Left ventricle myocardium inferior (tissue), 1 donor: ENCODE measurements at places on chromosomes 7 and 10. TPM values are rescaled to one million over a fixed set of nuclear protein-coding genes. Genes with fewer than 3 reads are reported as not detected.

The COL26A1 gene
- not detected for total RNA-seq

The FOXI2 gene
- total RNA-seq, result 0.08 TPM

The NAMPT gene
- total RNA-seq, result 123 TPM

The EXOC4 gene
- total RNA-seq, result 33.8 TPM

The HKDC1 gene
- not detected for total RNA-seq

The GNGT1 gene
- not detected for total RNA-seq

The NPTX2 gene
- 2.3 TPM for total RNA-seq

DNA sequence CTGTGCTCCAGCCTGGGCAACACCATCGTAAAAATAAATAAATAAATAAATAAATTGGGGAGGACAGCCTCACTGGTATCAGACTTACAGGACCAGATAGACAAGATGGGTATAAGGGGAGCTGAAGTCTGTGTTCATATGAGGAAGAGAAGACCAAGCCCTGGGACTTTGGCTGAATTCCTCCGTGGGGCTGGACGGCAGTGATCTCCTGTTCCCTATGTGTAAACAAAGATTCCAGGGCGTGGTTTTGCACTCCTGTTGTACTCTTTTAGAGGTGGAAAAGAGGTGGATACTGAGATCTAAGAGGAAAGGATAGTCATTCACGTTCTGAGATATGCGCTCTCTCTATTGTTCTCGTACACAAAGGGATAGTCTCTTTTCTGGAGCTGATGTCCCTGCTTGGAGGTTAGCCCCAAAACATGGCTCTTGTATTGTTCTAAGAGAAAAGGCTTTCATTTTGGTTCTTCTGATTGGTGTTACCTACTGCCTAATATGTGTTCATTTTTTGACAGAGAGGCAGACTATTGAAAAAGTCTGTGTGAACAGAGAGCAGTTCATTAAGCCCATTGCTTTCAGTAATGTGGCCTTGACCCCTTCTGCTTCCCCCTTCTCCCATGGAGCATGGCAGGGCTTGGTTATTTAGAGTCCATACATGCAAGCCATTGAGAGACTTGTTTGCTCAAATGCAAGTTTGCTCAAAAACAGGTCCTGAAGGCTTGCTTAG lies 12.3 kb downstream of the KCTD7 start:
- peak overlapping the region; percentile 46 for H3K27ac ChIP-seq
- no peak for DNase-seq

DNA sequence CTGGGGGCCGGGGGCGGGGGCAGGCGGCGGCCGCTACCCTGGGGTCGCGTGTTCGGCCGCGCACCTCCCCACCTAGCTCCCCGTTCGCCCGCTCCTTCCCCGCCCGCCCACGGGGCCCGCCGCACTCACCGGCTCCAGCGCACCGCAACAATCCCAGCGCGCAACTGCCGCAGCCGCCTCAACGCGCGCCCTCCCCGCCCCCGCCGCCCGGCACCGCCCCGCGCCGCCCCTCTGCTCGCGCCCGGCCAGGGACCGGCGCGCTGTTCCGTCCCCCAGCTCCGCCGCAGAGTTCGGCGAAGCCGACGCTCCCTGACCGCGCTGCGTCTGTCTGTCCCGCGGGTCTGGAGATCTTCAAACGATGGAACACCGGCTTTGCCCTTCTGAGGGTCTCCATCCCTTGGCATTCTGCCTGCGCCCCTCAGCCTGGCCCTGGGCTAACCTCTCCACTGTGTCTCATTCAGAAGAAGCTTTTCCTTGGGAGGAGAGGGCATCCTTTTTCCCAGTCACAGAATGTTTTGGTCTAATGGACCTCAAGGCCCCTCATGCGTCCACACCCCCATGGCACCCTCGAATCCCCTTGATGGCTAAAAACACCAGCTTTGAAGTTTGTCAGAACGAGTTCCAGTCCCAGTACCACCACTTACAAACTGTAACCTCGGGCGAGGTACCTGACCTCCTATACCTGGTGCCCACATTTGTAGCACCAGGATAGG lies at the start of gene NT5C2:
Gene NT5C2 (minus strand): TSS at position 166 of the 713 bp plus-strand sequence. CDS start 18,314 bp downstream, outside the sequence.
- peak within 1 kb of the TSS; percentile 94 for H3K4me3 ChIP-seq
- DNase-seq, result peak; percentile 87
- peak within 1 kb of the TSS; percentile 99 for H3K27ac ChIP-seq
- no peaks in the 10 kb centered on the region for H3K27me3 ChIP-seq
- no peaks in the 10 kb centered on the region for H3K36me3 ChIP-seq
- H3K4me1 ChIP-seq, result peaks cover 85% of the 10 kb centered on the region

GRCh38 chr7:30379741-30380140 lies 95.3 kb downstream of the ZNRF2 start:
- no peak overlapping the region for H3K27ac ChIP-seq
- no peak for DNase-seq
- no peaks in the 10 kb centered on the region for H3K4me1 ChIP-seq

GRCh38 chr7:151802469-151802846 lies 74.5 kb downstream of the PRKAG2 start:
- H3K27ac ChIP-seq, result no peak overlapping the region
- H3K27me3 ChIP-seq, result no peaks in the 10 kb centered on the region
- no peaks in the 10 kb centered on the region for H3K36me3 ChIP-seq
- peaks cover 7% of the 10 kb centered on the region for H3K4me1 ChIP-seq
- H3K4me3 ChIP-seq, result no peak overlapping the region

DNA sequence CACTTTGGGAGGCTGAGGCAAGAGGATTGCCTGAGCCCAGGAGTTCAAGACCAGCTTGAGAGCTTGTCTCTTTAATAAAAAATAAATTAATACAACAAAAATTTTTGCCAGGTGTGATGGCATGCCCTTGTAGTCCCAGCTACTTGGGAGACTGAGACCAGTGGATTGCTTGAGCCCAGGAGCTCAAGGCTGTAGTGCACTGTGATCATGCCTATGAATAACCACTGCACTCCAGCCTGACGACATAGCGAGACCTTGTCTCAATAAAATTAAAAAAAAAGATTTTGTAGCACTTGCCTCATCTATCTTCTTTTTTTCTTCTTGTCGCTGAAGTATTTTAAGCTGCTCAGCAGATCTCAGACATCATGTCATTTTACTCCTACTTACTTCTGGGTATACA lies 26.3 kb downstream of the CREM start:
- no peak overlapping the region for H3K4me3 ChIP-seq
- H3K27ac ChIP-seq, result peak overlapping the region; percentile 80
- H3K4me1 ChIP-seq, result peaks cover 41% of the 10 kb centered on the region
- H3K27me3 ChIP-seq, result no peaks in the 10 kb centered on the region
- DNase-seq, result no peak

GRCh38 chr10:6926971-6927370 lies 346.9 kb upstream of the PRKCQ start:
- no peaks in the 10 kb centered on the region for H3K36me3 ChIP-seq
- no peak for DNase-seq
- no peak overlapping the region for H3K27ac ChIP-seq

GRCh38 chr7:25028370-25029021 lies 48.5 kb upstream of the OSBPL3 start:
- no peak for DNase-seq
- no peak overlapping the region for H3K4me3 ChIP-seq
- H3K36me3 ChIP-seq, result no peaks in the 10 kb centered on the region

GRCh38 chr10:104387130-104387888 lies 33.7 kb downstream of the CFAP58 start:
- no peaks in the 10 kb centered on the region for H3K36me3 ChIP-seq
- H3K4me3 ChIP-seq, result no peak overlapping the region
- no peak overlapping the region for H3K27ac ChIP-seq
- H3K27me3 ChIP-seq, result no peaks in the 10 kb centered on the region
- DNase-seq, result no peak
- H3K4me1 ChIP-seq, result peaks cover 8% of the 10 kb centered on the region

- no peaks in the 10 kb centered on the region for H3K36me3 ChIP-seq
- peaks cover 95% of the 10 kb centered on the region for H3K27me3 ChIP-seq
- no peak overlapping the region for H3K4me3 ChIP-seq
- H3K27ac ChIP-seq, result no peak overlapping the region
- no peaks in the 10 kb centered on the region for H3K4me1 ChIP-seq
- DNase-seq, result no peak
These were observed 11.1 kb upstream of the INA start for GRCh38 chr10:103265717-103266329.

DNA sequence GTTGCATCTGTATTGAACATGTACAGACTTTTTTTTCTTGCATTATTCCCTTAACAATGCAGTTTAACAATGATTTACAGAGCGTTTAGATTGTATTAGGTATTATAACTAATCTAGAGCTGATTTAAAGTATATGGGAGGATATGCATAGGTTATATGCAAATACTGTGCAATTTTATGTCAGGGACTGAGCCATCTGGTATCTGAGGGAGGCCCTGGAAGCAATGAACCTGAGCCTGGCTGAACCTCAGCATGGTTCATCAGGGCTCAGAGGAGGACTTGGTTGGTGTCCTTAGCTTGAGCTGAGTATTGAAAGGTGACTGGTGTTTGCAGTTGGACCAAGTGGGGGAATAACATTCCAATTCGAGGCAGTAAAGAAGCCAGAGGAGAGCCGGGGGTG lies 4.8 kb downstream of the ADCK2 start:
- peaks cover 34% of the 10 kb centered on the region for H3K4me1 ChIP-seq
- H3K4me3 ChIP-seq, result no peak overlapping the region
- H3K27me3 ChIP-seq, result no peaks in the 10 kb centered on the region
- H3K36me3 ChIP-seq, result peaks cover 30% of the 10 kb centered on the region

- H3K36me3 ChIP-seq, result no peaks in the 10 kb centered on the region
- no peak for DNase-seq
- peaks cover 15% of the 10 kb centered on the region for H3K4me1 ChIP-seq
- H3K27ac ChIP-seq, result no peak overlapping the region
- H3K4me3 ChIP-seq, result no peak overlapping the region
These were observed 383.9 kb downstream of the AUTS2 start for GRCh38 chr7:69982197-69982596.

GRCh38 chr7:150569245-150569955 lies 2.2 kb downstream of the GIMAP4 start:
- DNase-seq, result no peak
- H3K27me3 ChIP-seq, result no peaks in the 10 kb centered on the region
- peak overlapping the region; percentile 89 for H3K27ac ChIP-seq
- peak overlapping the region; percentile 70 for H3K4me3 ChIP-seq
- peaks cover 28% of the 10 kb centered on the region for H3K4me1 ChIP-seq

- no peaks in the 10 kb centered on the region for H3K36me3 ChIP-seq
- no peaks in the 10 kb centered on the region for H3K27me3 ChIP-seq
- peak overlapping the region; percentile 2 for H3K4me3 ChIP-seq
- peak overlapping the region; percentile 91 for H3K27ac ChIP-seq
- peaks cover 81% of the 10 kb centered on the region for H3K4me1 ChIP-seq
- peak; percentile 53 for DNase-seq
These were observed 11.8 kb upstream of the ACSL5 start for GRCh38 chr10:112361951-112362751.

DNA sequence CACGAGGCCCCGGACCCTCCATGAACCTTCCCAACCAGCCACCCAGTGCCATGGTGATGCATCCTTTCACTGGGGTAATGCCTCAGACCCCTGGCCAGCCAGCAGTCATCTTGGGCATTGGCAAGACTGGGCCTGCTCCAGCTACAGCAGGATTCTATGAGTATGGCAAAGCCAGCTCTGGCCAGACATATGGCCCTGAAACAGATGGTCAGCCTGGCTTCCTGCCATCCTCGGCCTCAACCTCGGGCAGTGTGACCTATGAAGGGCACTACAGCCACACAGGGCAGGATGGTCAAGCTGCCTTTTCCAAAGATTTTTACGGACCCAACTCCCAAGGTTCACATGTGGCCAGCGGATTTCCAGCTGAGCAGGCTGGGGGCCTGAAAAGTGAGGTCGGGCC lies 90.6 kb upstream of the PDCD4 start:
- no peaks in the 10 kb centered on the region for H3K27me3 ChIP-seq
- H3K4me3 ChIP-seq, result peak overlapping the region; percentile 7
- no peak for DNase-seq
- peaks cover 100% of the 10 kb centered on the region for H3K4me1 ChIP-seq
- peaks cover 12% of the 10 kb centered on the region for H3K36me3 ChIP-seq
- peak overlapping the region; percentile 85 for H3K27ac ChIP-seq

GRCh38 chr10:549391-549790 lies 140.1 kb downstream of the DIP2C start:
- H3K36me3 ChIP-seq, result no peaks in the 10 kb centered on the region
- DNase-seq, result no peak
- H3K27me3 ChIP-seq, result no peaks in the 10 kb centered on the region
- peaks cover 37% of the 10 kb centered on the region for H3K4me1 ChIP-seq
- no peak overlapping the region for H3K27ac ChIP-seq

GRCh38 chr10:132655735-132656134 lies 118.1 kb downstream of the INPP5A start:
- H3K4me3 ChIP-seq, result no peak overlapping the region
- H3K36me3 ChIP-seq, result peaks cover 44% of the 10 kb centered on the region
- no peak overlapping the region for H3K27ac ChIP-seq
- DNase-seq, result no peak
- H3K4me1 ChIP-seq, result peaks cover 16% of the 10 kb centered on the region
